ENCODE measurements at places on chromosomes 1 and 21.

DNA sequence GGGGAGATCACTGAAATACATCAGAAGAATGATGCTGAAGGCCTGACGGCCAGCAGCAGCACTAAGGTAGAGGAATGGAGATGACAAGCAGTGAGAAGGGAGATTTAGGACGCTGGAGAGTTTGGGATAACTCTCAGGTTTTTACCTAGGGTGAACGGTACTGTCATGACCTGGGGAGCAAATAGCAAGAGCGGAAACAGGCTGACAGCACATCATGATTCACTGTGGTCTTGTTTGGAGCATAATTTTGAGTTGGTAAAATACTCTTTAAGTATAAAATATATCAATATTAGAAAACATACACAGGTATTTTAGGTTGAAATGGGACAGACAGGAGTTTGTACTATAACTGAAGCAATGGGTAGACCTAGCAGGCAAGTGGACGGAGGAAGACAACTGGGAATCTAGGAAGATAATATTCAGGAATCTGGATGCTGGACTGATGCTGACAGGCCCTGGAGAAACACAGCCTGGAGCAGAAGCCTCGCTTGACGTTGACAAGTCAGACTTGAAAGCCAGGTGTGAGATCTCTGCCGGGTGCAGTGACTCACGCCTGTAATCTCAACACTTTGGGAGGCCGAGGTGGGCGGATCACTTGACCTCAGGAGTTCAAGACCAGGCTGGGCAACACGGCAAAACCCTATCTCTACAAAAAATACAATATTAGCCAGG, 33.3 kb downstream of the ALG14 start:
- DNase-seq, result no peak

DNA sequence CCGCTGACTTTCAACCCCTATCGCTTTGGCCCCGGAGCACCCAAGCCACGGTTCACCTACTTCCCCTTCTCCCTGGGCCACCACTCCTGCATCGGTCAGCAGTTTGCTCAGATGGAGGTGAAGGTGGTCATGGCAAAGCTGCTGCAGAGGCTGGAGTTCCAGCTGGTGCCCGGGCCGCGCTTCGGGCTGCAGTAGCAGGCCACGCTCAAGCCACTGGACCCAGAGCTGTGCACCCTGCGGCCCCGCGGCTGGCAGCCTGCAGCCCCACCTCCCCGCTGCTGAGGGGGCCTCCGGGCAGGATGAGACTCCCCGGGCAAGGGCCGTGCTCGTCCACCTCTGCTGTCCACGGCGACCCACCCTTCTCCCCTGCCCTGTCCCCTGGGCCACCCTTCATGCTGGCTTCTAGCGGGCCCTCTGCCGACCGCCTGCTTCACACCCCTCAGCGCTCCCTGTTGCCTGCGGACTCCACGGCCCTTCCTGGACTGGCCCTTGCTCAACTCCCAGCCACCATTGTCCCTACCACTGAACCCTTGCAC, 92.2 kb upstream of the TRABD2B start:
- DNase-seq, result no peak

DNA sequence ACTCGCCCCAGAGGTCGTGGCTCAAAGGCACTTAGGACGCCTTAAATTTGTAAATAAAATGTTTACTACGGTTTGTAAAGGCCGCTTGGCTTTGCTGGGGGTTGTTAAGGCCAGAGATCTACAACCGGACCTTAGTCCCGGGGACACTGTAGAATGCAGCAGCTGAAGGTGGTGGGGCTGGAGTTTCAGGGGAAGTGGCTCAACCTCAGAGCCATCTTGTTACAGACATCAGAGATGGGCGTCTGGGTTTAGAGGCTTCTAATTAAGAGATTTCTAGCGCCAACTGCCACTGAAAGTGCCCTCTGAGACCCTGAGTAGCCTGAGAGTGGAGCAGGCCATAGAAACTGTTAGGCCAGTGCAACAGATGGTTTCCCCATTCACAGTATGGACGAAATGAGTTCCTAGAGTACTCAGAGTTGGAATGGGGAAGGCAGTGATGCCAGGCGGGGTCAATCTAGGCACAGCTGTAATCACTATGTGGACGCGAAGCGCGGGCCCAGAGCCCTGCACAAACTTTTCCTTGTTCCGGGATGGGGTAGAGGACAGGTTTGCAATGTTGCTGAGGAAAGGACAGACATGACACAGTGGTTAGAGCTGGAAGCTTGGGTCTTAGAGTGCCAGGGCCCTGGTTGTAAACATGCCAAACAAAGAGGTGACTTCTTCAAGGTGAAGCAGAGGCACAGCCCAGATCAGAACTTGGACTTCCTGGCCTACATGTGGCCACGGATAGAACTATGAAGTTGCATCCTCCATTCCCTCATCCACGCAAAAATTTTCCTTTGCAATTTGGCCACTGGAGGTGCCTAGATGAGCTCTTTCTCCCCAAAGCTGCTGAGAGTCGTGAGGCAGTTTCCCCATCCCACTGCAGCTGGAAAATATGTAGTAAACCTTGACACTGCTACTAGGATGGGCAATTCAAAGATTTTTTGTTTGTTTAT, 6.0 kb downstream of the HLX start:
- no peak for DNase-seq

GRCh38 chr1:42179275-42179674, 14.7 kb upstream of the GUCA2A start:
- DNase-seq, result no peak

DNA sequence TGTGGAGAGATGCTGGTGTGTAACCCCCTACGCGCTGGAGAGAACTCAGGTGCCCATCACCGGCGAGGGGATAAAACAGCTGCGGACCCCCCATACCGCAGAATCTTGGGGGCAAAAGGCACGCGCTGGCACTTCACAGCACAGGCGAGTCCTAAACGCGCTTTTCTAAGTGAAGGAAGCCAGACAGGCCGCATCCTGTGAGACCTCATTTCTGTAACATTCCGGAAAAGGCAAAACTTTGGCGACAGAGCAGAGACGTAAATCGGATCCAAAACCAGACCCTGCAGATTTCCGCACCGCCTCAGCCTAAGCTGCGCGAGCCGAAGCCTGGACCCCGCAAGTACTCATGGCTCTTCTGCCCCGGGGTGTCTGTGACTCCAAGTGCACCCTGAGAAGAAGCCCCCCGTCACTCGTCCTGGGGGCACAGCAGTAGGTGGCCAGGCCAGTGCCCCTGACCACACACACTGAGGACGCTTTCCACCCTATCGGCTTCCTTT, 60.9 kb downstream of the SLX9 start:
- no peak for DNase-seq

GRCh38 chr1:8523666-8524206, 205.8 kb downstream of the SLC45A1 start:
- no peak for DNase-seq

DNA sequence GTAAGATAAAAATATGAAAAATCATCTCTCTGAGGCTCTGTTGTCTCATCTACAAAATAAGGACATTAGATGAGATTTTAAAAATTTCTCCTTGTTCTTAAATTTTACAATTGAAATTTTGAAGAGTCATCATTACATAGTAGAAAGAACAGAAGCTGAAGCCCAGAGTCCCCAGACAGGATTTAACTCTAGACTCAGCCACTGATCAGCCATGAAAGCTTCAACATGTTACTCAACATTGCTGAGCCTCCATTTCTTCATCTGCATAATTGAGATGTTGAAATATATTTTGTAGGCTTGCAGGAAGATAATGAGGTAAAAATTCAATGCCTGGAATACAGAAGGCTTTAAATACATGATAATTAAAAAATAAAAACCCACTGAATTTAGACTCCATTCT, 633.3 kb downstream of the LMO4 start:
- no peak for DNase-seq

- DNase-seq, result no peak
Measured at GRCh38 chr1:7534061-7534825, 236.9 kb upstream of the VAMP3 start.

- peak; percentile 40 for DNase-seq
Measured at GRCh38 chr1:173122958-173123852, 72.5 kb upstream of the TNFSF18 start.

DNA sequence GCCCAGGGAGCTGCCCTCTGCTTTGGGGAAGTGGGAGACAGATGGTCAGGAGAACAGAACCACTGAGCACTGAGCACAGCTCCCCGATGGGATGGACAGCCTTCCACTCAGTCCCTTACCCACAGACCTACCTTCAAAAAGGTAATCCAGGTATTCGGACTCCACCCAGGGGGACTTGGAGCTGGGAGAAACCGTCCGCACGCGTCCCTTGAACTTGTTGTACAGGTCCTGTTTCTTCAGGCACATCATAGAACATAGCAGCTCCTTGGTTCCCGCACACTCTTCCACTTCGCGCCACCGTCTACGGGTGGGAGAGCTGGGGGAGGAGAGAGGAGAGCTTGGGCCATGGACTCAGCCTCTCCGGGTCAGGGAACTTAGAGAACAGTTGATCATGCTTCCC, 17.8 kb downstream of the IFNLR1 start:
- DNase-seq, result no peak

- no peak for DNase-seq
Measured at GRCh38 chr1:192609110-192610079, 26.6 kb upstream of the RGS13 start.

GRCh38 chr1:8134546-8135235, 108.6 kb upstream of the ERRFI1 start:
- no peak for DNase-seq

DNA sequence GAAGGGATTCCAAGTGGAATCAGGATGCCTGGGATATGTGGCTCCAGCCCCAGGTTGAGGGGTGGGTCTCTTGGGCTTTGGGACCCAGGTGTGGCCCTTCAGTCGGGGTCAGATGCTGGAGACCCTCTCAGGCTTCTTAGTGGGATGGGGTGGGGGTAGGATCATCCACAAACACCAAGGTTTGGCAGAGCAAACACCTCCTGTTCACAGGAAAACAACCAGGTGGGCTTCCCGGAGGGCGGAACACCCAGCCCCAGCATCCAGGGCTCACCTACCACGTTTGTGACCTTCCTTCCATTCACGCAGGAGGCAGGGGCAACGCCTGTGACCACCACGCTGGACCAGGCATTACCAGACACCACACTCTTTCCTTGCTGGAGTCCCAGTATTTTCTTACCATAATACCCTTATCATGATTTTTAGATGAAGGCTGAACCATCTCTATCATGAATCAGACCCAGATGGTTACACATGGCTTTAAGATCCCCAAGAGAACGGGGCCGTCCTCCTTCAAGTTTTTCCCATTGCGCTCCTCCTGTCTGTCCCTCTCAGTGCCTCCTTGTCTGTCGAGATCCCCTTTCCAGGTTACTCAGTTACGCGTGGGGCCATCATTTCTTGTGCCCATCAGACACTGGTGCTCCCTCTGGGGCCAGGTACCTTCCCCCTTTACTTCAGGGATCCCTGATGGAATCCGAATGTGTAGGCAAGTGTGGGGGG, 428.2 kb downstream of the NPHP4 start:
- DNase-seq, result no peak

GRCh38 chr1:66450043-66450514, 83.9 kb upstream of the SGIP1 start:
- no peak for DNase-seq

DNA sequence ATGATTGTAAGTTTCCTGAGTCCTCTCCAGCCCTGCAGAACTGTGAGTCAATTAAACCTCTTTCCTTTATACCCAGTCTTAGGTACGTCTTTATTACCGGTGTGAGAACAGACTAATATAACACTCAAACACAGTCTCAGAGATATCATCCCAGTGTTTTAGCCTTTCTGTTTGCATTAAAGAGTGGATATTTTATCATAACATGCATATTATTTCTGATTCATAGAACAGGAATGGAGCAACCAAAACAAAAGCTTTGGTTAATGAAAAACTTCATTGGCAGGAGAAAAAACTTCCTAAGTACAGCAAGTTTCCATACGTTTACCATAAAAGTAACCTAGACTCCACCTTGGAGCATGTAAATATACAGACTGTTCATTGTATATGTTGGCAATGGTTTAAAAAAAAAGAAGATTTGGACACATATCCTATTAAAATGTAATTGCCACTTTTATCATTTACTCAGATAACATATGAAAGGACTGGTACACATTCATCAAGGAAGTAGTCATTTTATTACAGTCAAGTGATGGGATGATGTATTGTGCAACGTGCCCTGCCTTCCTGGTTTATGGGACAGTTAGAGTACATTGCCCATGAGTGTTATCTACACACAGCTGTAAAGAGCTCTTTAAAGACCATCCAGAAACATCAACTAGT, 144.8 kb downstream of the ETS2 start:
- no peak for DNase-seq

- no peak for DNase-seq
Measured at GRCh38 chr1:169392406-169392805, 24.4 kb downstream of the BLZF1 start.

GRCh38 chr1:189305279-189305678, 1172.4 kb downstream of the BRINP3 start:
- DNase-seq, result no peak

GRCh38 chr1:165610866-165611265, 20.2 kb upstream of the MGST3 start:
- no peak for DNase-seq

GRCh38 chr21:43808832-43809251, 19.5 kb downstream of the RRP1 start:
- DNase-seq, result no peak

DNA sequence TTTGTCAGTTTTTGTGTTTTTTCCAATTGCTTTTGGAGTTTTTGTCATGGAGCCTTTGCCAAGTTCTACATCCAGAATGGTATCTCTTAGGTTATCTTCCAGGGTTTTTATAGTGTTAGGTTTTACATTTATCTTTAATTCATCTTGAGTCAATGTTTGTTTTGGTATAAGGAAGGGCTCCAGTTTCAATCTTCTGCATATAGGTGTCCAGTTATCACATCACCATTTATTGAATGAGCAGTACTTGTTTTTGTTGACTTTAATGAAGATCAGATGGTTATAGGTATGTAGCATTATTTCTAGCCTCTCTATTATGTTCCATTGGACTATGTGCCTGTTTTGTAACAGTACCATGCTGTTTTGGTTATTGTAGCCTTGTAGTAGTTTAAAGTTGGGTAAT, 1233.1 kb downstream of the PLA2G4A start:
- no peak for DNase-seq

DNA sequence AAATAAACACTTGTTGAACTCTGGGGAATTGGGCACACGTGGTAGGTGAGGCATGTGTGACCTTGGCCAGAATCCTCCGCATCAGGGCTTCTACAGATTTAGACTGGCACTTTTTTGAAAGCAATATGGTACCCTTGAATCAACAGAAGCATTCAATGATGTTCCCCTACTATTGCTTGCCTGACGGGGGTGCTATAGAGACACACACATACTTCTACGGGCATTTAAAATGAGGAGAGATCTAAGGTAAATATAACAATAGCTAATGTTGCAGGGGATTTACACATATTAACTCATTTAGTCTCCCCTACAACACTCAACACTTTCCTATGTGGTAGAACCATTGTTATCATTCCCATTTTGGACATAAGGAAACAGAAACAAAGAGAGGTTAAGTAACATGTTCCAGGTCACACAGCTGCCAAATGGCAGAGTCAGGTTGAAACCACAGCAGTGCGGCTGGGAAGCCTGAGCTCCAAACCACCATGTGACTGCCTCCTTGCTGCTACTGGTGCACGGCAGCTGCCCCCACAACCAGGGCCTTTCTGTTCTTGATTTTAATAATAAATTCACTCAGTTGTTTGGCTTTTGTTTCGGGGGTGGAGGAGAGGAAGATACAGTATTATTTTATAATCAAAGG, 147.4 kb downstream of the ZNF281 start:
- no peak for DNase-seq

Data from iPS DF 19.7 (cell line).